ENCODE measurements at places on chromosomes 3 and 15.

DNA sequence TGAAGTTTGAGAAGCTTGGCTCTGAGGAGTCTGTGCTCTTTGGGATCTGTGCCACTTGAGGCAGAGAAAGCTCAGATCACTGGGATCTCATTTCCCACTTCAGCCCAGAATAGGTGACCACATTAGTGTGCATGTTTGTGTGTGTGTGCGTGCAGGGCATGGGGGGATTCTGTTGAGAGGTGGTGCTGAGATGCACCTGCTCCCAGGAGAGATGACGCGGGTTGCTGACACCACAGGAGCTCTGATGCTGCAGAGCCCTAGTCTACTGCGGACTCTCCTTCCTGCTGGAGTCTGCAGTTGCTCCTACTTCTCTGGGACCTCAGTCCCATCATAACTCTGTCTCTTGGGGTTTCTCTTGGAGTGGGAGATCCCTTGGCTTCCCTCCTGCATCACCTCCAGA lies 14.7 kb upstream of the CTXND1 start:
- DNase-seq = no peak

GRCh38 chr3:100463002-100463401 lies 29.4 kb upstream of the TMEM45A start:
- no peak for DNase-seq

- DNase-seq = peak; percentile 84
Observed at GRCh38 chr3:71905426-71905825, 120.5 kb upstream of the PROK2 start.

- no peak for DNase-seq
Observed at GRCh38 chr15:35443376-35443775, 102.6 kb downstream of the DPH6 start.

DNA sequence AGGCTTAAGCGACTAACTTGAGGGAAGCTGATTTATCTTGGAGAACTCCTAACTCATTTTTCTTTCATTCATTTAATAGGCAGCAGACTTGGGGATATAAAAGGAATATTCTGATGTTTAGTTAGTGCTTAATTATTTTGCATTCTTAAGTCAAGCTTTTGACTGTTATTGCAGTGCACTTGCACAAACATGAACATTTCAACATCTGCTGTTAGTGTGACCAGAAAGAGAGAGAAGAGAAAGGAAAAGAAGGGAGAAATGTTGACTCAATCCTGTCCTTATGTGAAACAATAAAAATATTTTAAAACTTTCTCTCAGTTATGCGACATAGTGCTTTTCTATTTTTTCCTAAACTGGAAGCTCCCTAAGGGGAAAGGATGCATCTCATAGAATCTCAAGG lies 507.8 kb downstream of the LPP start:
- no peak for DNase-seq

DNA sequence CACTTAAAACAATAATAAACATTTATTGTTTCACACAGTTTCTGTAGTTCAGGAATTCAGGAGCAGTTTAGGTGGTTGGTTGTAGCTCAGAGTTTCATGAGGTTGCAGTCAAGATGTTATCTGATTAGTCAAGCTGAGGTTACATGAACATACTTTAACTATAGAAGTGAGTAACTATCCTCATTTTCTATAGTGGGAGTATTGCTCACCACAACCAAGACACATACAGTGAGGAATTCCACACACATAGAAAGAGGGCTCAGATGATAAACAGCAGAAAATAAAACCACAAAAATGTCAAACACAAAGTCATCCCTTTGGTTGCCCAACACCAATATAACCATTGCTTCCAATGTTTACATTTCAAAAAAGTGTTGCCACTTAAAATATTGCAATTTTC lies 13.6 kb downstream of the SCN11A start:
- DNase-seq = no peak

- no peak for DNase-seq
Observed at GRCh38 chr3:146331967-146332366, 81.1 kb upstream of the PLSCR4 start.

DNA sequence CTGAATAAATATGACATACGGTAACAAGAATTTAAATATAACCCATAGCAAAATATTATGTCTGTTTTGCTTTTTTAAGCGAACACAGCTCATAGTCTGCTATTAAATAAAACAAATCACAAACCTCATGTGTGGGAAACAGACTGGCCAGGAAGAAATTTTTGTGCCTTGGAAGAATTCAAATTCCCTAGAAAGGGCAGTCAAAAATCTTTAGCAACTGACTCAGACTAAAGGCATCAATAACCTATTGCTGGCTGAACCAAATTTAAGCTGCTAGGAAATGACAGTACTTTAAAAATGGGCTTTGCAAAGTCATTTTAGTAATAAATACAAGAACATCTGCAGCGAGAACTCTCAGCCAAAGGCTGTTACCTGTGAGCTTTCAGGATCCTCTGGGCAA lies 151.4 kb downstream of the PLD1 start:
- DNase-seq = no peak

DNA sequence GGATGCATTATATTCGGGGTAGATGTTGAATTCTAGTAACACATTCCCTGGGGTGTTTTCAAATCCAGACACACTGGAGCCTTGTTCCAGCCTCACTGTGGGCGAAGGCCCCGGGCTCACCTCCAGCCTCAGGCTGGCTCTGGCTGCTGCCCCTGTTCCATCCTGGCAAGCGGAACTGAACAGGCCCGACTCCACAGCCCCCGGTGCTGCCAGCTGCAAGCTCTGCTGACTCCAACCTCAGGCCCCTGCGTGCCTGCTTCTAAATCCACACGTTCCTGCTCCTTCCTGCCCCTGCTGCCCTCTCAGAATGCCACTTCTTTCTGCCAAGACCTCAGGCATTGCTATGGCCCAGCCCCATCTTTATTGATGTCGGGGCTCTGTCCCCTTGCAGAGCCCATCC lies 90.6 kb downstream of the LIPC start:
- DNase-seq = no peak
